ENCODE measurements at places on chromosomes 4 and X. TPM values are rescaled to one million over a fixed set of nuclear protein-coding genes. Genes with fewer than 3 reads are reported as not detected.

MGARP gene
- 0.13 TPM for polyA plus RNA-seq

SSX4 gene
- polyA plus RNA-seq: not detected

HAND2 gene
- polyA plus RNA-seq: not detected

RAB33A gene
- 0.37 TPM for polyA plus RNA-seq

SGMS2 gene
- polyA plus RNA-seq: 9.1 TPM

HEPH gene
- 9.3 TPM for polyA plus RNA-seq

GPR34 gene
- polyA plus RNA-seq: 10.8 TPM

KLHL13 gene
- polyA plus RNA-seq: 65.2 TPM

F8 gene
- 6.0 TPM for polyA plus RNA-seq

CENPVL1 gene
- not detected for polyA plus RNA-seq

CT55 gene
- 0.29 TPM for polyA plus RNA-seq

COPS4 gene
- 57.9 TPM for polyA plus RNA-seq

CTAG1B gene
- polyA plus RNA-seq: not detected

KLHL34 gene
- 1.2 TPM for polyA plus RNA-seq

ZCCHC4 gene
- 14.7 TPM for polyA plus RNA-seq

PDLIM5 gene
- polyA plus RNA-seq: 278 TPM

EGF gene
- 14.9 TPM for polyA plus RNA-seq

IL21 gene
- not detected for polyA plus RNA-seq

NWD2 gene
- polyA plus RNA-seq: not detected

PPP3CA gene
- 37.3 TPM for polyA plus RNA-seq

GRSF1 gene
- polyA plus RNA-seq: 133 TPM

LINC00632 gene
- 3.5 TPM for polyA plus RNA-seq

EMCN gene
- 42.0 TPM for polyA plus RNA-seq

FSTL5 gene
- polyA plus RNA-seq: 4.9 TPM

SPANXN4 gene
- polyA plus RNA-seq: not detected

UGT2B11 gene
- polyA plus RNA-seq: not detected

IL2 gene
- polyA plus RNA-seq: not detected

ERVMER34-1 gene
- polyA plus RNA-seq: 0.31 TPM

OTOP1 gene
- not detected for polyA plus RNA-seq

FBXL5 gene
- polyA plus RNA-seq: 70.4 TPM

Measured in muscle of back (tissue), 13 donors.